ENCODE measurements at places on chromosomes 4 and X.

GRCh38 chr4:180285796-180286195, 1957.4 kb upstream of the TENM3 start:
- no peak for DNase-seq

DNA sequence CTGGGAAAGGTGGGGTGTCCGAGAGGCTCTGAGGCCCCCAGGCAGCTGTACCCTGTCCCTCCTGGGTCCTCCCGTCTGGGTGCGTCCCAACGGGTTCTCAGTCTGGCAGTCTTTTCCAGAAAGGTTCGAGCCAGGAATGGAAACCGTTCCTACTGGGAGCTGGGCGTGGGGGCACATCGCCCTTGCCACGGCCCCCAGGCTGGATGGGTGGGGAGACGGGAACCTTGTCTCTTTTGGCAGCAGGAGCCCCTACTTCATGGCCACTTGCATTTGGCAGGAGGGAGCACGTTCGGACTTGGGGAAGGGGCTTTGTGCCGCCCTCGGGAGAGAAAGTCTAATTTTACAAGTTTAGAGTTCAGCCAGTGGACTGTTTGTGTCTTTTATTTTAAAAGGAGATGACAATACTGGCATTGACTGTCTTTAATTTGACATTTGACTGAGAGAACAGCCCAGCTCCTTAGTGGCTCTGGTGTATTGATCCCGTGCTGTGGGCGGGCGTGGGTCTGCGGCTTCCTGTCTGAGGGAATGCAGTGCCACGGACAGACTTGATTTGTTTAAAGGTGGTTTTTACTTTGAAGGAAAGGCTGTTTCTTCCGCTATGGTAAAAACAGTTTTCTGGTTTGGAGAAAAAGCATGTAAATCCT, 95.1 kb downstream of the SORCS2 start:
- DNase-seq: no peak

DNA sequence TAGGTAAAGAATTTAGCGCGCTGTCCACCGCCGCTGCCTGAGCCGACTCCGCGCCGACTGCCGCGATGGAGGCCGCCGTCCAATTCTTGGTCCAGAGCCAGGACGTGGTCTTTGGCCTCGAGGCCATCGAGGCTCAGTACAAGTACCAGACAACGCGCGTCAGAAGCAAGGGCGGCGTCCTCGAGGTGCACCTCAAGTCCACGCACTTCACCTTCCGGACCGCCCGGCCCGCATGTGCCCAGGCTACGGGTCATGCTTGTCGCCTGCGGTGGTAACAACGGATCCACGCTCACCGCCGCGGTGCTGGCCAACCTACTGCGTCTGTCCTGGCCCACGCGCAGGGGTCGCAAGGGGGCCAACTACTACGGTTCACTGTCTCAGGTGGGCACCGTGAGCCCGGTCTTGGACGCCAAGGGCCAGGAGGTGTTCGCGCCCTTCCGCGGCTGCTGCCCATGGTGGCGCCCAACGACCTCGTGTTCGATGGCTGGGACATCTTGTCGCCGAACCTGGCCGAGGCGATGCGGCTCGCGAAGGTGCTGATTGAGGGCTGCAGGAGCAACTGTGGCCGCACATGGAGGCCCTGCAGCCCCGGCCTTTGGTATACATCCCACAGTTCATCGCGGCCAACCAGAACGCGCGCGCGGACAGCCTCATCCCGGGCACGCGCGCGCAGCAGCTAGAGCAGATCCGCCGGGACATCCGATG, 128.0 kb downstream of the ANAPC4 start:
- DNase-seq: no peak

DNA sequence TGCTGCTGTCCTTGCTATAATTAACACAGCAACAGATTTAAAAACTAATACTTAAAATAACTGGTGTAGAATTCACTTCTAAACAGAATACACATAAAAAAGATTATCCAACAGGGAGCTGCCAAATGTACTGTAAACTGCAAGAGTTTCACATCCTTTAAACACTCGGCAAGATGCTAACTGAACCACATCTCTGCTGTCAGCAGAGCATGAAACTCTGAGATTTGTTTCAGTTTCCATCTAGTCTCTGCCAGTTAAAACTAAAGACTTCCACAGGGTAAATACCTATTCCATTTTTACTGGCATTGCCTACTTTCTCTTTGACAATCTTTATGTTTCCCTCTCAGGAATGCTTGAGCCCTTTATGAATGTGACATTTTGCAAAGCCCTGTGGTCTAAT, 127.7 kb downstream of the SLC7A11 start:
- DNase-seq: no peak
